ENCODE measurements at places on chromosomes 5 and 9.

DNA sequence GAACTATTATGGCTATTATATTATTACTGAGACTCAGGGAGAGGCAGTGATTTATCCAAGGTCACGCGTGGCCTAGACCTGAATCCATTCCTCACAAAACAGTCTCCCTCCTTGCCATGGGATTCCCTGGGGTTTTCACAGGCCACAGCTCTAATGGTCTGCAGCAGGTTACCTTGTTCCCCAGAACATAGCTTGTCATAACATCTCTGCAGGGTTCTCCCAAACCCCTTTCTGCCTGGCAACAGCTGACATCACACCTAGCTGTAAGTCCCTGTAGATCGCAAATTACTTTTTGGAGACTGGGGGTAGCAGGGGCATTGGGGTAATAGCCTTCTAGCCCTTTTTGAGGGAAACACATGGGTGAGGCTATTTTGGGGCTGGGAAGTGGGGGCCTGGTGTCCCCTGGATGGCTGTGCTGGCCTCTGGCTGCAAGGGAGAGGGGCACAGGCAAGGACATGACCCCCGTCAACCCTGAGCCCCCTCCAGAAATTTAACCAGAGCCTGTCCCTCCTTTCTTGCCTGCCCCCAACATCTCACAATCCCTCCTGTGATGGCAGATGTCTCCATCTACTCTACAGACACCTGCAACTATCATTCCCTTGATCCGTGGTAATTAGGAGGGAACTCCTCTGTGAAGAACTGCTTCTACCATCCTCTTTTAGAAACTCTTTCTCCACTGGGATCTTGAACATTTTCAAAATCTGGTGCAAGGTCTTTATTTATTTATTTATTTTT lies 1.3 kb downstream of the CD74 start:
- peak; percentile 33 for DNase-seq

DNA sequence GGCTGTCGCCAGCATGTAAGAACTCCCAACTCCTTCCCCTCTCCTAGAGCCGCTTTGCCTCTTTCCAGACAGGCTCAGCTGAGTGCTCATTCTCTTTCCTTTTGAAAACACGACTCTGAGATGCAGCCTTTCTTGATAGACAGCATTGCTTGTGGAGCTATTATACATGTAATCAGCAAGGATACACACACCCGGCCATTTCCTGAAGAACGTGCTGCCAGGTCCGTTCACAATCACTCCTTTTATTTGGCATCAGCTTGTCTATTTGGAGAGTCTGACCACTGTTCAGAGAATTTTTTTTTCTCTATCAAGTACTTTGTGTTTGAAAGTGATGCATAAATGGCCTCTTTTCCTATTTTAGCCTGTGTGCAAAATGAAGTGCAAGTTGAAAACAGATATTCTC lies 328.7 kb downstream of the MARCHF11 start:
- DNase-seq = no peak

DNA sequence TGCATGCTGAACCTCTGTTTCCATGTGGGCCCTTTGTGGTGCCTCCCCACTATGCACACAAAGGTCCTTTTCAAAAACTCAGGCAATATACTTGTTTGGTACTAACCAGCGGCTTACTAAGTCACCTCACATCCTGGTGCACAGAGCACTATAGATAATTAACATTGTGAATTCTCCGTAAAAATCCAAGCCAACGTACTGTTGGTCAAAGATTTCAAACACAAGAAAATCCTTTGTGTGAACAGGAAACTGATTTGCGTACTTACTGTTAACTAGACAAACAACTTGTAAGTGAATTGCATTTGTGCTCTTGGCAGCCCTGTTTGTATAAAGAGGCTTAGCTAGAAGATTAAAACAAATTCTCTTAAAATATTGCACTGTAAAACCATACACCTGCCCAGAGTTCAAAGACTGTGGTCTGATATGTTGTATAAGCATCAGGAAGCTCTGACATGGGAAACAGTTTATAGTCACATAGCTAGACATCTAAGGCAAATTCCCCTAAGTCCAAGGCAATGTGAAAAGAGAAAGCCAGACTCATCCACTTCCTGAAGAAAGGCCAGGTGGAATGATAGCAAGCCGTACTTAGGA lies 125.0 kb upstream of the SLC12A2 start:
- no peak for DNase-seq

GRCh38 chr5:140664030-140664358 lies 710 bp upstream of the WDR55 start:
- DNase-seq = no peak

DNA sequence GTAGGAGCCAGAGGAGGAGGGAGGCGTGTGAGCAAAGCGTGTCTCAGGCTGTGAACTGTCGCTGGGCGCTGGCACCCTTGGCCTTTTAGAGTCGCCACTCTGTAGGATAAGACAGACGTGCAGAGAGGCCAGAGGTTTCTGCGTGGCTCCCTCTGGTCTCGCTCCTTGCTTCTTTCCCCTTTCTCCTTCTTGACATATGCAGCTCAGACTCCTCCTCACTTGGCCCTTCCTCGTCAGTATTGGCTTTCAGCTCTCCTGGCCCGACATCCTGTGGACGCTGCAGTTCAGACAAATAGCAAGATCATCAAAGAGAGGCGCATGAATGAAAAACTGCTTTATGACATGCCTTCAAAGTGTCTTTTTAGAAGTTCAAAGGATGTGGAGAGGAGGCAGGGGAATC lies 116.8 kb upstream of the SPRY4 start:
- no peak for DNase-seq

DNA sequence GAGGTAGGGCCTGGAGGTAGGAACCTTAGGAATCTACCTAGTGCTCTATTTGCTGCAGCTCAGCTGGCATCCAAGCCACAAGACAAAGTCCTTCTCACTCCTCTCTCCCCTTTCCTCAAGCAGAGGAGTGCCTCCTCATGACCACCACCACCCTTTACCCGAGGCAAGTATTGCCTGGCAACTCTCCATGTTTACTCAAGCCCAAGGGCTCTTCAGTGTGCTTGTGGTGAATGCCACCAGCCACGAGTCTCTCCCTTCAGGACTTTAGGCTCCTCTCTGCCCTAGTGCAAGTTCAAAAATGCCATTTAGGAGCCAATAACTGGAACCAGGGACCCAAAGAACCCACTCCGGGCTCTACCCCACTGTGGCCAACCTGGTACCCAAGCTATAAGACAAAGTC lies 514.5 kb upstream of the RGMB start:
- DNase-seq = no peak

- peak; percentile 64 for DNase-seq
These were observed 2.5 kb downstream of the PTGES2 start for GRCh38 chr9:128124873-128125579.

DNA sequence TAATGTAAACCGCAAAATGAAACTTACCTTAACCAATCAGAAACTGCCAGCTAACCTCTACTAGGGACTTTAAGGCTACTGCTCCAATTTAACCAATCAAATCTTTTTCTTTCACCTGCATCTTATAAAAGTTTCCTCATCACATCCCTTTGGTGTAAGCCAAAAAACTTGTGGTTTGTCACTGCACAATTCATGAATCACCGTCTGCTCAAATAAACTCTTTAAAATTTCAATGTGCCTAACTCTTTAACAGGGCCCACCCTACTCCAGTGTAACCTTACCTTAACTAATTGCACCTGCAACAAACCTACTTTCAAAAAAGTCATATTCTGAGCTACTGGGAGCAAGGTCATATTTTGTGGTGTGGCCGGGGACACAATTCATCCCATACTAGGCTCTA lies 172.2 kb upstream of the GRAMD2B start:
- no peak for DNase-seq

DNA sequence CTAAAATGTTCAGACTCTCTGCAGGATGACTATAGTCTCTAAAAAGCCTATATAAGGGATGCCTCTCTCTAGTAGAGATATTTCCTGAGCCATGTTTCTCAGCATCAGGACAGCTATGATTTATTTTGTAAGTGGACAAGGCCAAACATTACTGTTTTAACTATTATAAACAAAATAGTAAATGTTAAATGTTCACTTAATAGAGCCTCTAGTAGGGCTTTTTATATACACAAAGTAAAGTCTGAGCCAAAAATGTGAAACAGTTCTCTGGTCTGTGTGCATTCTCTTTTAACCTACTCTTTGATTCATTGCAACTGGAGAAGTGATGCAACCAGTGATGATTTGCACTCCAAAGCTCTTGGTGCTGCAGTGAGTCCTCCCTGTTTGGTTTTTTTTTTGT lies 220.5 kb downstream of the GDNF start:
- DNase-seq = no peak

DNA sequence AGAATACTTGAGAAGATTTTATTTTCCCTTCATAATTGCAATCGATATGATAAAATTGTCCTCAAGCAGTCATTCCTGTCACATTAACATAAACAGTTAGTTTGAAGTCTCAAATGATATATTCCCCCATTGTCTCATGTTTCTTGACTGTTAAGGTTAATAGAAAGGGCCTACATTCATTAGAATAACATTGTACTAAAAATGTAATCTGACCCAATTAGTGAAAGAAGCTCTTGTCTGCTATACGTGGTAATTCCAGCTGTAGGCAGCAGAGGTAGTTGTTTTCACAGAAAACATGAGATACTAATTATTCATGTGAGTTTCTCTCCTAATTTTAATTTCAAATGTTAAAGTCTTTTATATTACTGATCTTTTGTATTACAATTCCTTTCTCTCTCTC lies 25.9 kb upstream of the AP3B1 start:
- DNase-seq = peak; percentile 9

GRCh38 chr5:111720333-111720890 lies 36.6 kb downstream of the NREP start:
- DNase-seq = no peak

DNA sequence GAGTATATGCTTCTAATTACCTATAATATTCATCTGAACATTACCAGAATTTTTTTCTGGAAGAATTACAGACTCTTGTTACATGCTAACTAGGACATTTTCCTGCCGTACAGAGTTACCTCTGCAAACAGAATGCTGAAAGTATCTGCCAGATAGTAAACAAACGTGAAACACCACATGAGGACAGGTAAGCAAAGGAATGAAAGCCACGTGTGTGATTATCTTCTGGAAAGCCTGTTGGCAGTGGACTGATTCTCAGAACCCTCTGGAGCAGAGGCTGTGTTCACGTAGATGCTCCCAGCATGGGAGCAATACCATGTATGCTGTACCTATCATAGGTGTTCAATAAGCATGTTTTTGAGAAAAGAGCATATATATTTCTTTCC lies 472.6 kb downstream of the ENC1 start:
- no peak for DNase-seq

- no peak for DNase-seq
These were observed 90.8 kb downstream of the TMEM167A start for GRCh38 chr5:82986404-82986803.

DNA sequence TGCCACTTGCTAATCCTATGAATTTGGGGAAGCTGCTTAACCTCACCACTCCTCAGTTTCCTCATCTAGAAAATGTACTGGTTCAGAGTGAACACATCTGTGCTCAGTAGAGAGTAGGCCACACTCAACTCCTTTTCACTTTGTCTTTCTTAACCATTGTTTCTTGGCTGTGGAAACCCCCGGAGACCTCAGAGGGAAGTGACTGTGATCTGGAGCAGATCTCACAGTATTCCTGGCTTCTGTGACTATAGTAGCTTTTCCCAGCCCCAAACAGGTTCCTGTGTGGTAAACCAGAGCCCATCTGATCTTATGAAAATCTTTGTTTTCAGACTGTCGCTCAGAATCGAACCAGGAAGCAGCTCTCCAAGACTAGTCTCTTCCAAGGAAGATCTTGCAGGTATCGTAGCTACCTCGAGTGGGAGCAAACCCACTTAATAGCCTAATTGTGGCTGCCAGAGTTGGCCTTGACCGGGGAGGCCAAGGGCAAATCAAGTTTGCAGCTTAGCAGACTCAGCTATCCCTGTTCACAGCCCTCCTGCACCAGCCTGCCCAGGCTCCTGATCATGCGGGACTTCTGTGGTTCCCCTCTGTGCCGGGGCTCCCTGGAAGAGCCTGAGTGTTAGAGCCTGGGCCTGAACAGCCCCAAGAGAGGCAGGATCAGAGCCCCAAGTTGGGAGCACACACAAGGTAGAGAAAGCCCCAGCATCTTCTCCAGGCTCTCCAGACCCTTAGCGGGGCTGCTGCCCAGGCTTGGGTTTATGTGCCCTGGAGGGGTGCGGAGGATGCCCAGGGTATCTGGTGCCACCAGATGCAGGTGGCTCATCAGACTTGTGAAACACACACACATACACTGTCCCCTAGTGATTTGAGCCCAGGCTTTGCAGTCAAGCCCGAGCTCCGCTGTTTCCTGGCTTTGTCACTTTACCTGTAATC lies 52.2 kb upstream of the ANGPTL2 start:
- DNase-seq = peak; percentile 22

DNA sequence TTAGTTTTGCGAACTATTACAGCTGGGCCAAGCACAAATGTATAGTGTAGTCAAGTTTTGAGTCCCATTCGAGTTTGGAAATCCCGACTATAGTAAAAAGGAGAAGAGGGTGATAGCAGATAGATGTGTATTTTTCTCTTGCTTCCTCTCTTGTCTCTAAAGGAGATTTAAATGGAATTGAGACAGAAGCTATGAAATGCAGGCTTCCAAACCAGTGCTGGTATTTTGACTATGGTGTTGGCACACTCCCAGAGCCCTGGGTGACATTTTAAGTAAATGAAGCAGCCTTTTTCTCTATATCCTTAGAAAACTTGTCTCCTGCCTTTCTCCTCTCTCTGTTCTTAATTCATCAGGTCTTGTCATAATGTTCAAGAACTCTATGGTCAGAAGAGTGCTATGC lies 17.7 kb upstream of the AUH start:
- DNase-seq = peak; percentile 43

DNA sequence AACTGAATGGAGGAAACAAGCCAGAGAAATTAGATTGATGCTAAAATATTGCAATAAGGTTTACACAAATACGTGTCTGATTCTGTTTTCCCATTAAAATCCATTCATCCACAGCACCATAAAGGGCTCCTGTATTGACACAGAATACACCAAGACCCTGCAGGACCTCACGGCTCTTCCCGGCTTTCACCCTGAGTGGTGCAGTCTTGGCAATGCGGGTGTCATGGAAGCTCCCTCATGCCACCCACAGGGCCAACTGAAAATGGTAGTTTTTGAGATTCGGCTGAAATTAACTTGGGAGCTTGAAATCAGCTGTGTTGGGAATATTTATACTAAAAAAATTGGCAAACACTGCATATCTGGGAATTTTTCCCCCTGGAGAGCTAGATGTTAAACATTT lies 17.3 kb upstream of the EXOC3 start:
- peak; percentile 29 for DNase-seq

DNA sequence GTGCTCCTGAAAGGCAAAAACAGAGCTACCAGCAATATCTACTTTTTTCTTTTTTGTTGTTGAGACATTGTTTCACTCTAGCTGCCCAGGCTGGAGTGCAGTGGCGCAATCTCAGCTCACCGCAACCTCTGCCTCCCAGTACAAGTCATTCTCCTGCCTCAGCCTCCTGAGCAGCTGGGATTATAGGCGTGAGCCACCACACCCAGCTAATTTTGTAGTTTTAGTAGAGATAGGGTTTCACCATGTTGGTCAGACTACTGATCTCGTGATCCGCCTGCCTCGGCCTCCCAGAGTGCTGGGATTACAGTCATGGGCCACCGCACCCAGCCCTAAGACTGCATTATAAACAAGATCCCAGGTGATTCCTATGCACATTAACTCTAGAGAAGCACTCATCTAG lies 17.0 kb downstream of the PLPP1 start:
- DNase-seq = no peak
